AG10803 (cell line): ENCODE measurements at places on chromosomes 12 and 14.

DNA sequence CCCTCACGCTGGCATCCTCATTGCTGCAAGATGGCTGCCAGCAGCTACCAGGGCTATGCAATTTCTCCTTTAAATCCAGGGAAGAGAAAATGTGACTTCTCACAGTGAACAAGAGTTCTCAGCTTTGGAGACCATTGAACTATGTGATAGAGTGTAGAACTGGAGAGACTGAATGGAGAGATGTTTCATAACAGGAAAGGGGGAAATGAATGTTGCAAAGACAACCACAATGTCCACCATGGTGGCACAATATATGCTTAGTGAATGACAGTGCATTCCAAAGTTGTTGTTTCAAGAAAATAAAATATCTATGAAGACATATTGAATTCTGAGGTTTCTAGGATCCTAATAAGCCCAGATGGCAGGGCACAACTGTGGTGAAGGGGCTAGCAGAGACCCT is 13.2 kb upstream of the COCH start:
- no peak for DNase-seq

- no peak for DNase-seq
Measured at GRCh38 chr12:79524507-79525148, 166.1 kb downstream of the PAWR start.

- DNase-seq, result peak; percentile 61
Measured at GRCh38 chr12:108825201-108825950, 32.0 kb downstream of the SSH1 start.

DNA sequence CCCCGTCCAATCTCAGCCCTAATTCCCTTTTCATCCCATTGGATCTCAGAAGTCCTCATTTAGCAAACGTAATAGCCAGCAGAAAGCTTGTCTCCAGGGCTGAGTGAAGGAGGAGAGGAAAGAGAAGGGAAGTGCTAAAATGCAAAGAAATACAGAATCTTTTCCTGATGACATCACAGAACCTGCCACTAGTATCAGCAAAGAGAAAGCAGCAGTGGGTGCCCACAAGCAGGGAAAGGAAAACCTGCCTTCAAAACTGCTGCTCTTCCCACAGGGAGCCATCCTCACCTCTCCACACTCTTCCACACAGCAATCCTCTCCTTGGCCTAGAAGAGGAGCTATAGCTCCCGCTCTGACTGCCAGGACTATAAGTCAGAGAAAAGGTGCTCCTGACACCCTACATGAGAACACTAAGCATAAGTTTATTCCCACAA is 11.3 kb downstream of the MED13L start:
- DNase-seq, result peak; percentile 22

GRCh38 chr12:120362516-120363273 is 6.3 kb downstream of the MSI1 start:
- no peak for DNase-seq

GRCh38 chr14:100031506-100032281 is 33.5 kb upstream of the EVL start:
- peak; percentile 98 for DNase-seq

DNA sequence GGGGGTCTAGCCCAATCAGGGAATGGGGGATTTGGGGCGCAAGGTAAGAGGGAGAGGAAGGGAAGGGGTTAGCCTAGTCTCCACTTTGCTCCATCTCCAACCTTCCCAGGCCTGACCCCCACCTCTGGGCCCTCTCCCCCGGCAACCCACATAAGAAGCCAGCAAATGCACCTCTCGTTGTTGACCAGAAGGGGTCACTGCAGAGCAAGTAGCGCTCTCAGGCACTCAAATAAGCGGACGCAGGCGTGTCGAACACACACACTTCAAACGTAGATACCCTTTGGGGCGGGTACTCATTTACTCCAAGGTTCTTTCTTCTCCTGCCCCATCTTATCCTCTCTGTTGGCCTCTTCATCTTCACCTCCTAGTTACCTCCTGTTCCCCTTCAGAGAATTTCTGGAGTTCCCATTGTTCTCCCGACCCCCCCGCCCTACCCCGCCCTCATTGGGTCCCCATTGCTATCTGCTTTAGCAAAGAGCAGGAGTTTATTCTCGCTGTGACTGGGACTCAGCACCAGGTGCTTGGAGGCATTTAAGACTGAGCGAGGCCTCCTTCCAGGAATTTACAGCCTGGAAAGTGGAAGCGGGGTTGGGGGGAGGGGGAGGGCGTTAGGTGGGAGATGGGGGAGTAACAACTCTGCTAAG is 1.5 kb upstream of the SRRM4 start:
- DNase-seq, result peak; percentile 29

GRCh38 chr12:123645878-123646277 is 12.2 kb downstream of the GTF2H3 start:
- DNase-seq, result no peak

- peak; percentile 31 for DNase-seq
Measured at GRCh38 chr14:100872259-100873095, 31.0 kb downstream of the RTL1 start.

DNA sequence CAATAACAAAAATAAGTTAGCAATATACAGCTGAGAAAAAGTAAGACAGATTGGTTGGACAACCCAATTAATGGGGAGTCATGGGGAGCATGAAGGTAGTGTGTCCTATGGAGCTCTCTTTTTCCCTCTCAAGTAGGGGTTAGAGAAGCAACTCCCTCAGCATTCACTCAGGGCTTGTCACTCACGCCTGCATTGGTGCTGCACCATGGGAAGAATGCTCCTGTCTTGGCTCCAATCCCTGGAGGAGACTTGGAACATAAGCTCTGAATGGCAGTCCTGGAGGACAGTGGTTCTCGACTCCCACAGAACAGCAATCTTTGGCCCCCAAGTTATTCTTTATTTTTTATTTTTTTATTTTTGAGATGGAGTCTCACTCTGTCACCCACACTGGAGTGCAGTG is 113.8 kb downstream of the DAAM1 start:
- no peak for DNase-seq

DNA sequence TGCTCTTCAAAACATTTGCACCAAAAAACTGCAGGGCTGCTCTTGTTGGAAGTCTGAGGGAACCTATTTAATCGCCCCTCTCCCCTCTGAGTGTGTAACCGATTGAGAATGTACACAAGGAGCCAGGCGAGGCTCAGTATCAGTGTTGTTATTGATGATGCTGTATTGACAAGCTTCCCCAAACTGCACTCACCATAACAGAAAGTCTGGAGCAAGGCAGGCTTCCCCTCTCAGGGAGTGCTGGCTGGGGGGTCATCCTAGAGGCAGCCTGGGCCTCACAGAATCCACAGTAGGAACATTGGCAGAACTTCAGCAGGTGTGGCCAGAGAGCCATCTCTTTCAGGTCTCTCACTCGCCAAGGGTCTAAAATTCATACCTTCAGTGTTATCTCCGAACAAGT is 58.1 kb upstream of the TUNAR start:
- DNase-seq, result no peak

DNA sequence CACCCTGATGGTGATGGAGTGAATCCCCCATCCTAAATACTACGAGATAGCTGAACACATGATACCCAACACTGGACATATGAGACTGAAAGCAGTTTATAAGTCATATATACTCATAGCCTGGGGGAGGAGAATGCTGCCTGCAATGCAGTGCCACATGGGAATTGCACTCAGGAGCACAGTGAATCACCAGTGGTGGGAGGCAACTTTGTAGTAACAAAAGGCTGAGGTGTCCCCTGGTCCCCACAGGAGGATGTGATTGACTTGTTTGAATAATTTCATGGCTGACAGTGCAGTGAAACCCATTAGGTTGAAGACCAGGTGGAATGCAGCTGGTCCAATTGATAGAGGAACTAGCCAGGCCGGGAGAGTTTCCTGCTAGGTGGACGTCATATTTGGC is 20.2 kb downstream of the CCDC38 start:
- no peak for DNase-seq

- DNase-seq, result peak; percentile 33
Measured at GRCh38 chr12:48765753-48766162, 23.1 kb downstream of the ADCY6 start.

GRCh38 chr12:18799561-18799960 is 61.6 kb downstream of the CAPZA3 start:
- DNase-seq, result peak; percentile 45

GRCh38 chr14:104817930-104818713 is 17.2 kb downstream of the ZBTB42 start:
- no peak for DNase-seq

- DNase-seq, result no peak
Measured at GRCh38 chr12:96502477-96502876, 13.1 kb downstream of the CFAP54 start.

GRCh38 chr14:68652433-68652690 is 140.5 kb downstream of the ZFP36L1 start:
- no peak for DNase-seq

DNA sequence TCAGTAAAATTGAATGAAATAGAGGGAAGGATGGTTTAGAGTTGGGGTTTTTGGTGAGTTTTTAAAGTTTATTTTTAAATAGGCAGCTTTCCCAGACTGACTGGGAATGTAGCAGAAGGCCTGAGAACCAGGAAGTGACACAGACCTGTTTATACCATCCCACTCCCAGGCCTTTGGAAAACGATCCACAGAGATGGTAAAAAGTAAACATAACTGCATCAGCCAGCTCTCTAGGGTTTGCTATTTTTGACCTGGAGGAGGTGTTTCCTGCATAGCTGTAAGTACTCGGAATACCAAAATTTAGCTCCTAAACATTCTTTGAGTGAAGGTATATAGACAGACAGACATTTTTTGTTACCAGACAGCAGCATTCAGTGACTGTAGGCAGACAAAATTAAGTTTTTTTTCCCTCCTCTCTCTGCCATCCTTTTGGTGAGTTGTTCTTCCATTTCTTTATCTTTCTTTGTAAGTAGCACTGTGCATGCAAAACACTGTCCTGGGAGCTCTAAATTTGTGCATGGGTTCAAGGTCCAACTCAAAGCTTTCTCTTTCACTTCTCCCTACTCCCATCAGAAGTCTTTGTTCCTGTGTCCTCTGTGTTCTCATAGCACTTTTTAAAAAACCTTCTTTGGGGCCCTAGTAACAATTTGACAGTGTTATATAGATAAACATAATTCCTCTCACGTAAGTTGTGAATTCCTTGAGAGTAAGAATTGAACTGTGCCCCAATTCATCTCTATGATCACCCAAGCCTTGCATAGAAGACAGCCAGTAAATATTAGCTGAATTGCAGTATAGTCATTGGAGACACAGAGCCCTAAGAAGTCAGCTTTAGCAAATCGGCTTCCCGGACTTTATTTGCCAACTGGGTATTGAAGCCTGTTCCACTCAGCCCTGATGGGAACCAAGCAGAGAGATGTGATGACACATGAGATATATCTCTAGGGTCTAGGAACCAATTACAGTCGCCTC is 37.4 kb downstream of the SUSD6 start:
- DNase-seq, result peak; percentile 60

DNA sequence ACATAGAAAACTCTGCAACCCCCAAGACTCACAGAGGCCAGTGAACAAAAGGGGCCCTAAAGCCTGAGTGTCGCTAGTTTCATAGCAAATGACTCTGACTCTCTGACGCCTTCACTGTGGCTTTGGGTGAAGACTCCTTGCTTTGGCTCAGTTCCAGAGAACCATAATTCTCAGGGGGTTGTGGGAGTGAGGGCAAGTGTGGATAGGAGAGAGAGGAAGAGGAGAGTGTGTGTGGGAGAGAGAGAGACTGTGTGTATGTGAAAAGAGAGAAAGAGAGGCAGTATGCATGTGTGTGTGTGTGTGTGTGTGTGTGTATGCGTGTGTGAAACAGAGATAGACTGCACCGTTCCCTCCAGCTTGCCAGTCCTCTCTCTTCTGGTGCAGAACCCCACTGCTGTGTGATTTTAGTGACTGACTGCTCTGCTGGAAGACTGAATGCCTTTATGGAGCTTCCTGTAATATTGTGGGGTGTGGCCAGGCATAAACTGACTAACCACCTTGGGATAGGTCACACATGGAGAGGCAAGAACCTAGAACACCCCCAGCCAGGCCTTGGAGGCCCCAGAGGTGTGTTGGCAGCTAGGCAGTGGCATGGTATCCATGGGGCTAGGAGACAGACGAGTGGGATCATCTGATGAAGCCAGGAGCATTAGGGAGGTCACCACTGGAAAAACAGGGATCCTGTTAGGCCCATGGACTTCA is 45.9 kb upstream of the STXBP6 start:
- DNase-seq, result no peak

GRCh38 chr12:104677441-104678089 is 220.8 kb downstream of the CHST11 start:
- DNase-seq, result no peak

DNA sequence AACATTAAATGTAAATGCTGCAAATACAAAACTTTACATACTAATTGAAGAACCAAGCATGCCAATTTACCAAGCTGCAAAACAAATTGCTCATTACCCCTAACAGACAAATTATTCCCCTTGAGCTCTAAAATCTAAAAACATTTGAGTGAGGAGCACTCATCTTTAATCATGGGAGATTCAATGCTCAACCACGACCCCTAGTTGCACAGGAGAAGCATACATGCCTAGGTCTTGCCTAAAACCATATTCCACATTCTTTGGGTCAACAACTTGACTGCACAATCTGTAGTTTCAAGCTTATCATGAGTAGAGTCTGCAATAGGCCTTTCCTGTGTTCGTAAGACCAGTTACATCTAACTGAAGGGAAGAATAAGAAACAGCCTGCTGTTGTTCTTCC is 69.7 kb downstream of the MGAT4C start:
- no peak for DNase-seq

DNA sequence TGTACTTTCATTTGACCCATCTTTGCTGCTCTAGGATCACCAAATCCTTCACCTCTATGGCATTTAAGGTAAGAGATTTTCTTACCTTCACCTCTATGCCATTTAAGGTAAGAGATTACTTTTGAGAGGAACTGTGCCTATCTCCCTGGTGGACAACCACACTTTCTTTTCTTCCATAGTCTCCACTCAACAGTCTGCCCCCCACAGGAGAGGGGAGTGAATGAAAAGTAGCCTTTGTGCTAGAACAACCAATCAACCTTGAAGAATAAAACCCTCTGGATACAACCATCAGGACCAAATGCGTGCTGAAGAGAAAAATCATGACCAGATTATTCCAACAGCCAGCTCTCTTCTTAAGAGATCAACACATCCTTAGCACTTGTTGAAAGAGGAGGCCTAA is 258.6 kb upstream of the TMPO start:
- no peak for DNase-seq

DNA sequence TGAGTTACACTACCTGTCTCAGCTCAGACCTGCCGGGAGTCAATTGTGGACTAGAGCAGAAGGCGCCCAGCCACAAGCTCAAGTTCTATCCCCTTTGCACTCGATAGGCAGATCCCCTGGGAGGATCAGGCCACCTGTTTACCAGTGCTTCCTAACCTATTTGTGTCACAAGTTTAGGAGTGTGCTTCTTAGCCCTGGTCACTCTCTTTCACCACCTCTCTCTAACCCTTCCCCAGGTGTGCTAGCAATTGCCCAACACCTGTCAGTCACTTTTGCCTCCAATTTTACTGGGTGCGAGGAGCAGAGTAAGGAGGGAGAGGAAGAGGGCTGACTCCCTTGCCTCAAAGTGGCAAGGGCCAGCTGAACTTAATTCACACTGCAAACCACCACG is 745 bp upstream of the NAA30 start:
- DNase-seq, result no peak
